ENCODE measurements at places on chromosomes 4 and X.

DNA sequence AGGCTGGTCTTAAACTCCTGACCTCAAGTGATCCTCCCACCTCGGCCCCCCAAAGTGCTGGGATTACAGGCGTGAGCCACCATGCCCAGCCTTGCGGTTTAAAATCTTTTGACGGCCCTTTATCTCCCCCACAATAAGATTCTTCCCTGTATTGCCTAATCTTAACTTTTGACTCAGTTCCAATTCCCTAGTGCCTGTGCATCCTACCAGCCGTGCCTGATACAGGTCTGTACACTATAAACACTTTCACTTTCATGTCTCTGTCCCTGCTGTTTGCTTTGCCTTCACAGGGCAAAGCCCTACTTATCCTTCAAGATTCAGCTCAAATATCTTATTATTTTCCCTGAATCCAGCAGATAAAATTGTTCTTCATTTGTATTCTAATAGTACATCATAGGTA is 74.6 kb downstream of the WDR44 start:
- DNase-seq: no peak

DNA sequence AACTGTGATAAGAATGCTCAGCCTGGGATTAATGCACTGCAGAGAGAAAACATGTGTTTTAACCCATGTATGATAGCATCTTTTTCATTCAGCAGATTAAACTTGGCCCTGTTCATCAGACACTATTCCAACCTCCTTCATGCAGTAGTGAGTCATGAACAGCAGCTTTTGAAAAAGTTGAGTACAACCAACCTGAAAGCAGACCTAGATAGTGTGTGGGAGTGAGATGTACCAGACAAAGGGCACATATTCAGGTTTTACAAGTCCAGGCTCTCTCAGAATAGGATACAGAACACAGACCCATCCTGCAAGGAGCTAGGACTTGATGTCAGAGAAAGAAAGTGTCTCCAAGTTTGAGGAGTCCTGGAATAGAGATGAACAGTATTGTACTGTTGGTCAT is 237.3 kb upstream of the STS start:
- DNase-seq: no peak

- no peak for DNase-seq
These were observed 57.3 kb upstream of the FGF16 start for GRCh38 chrX:77389891-77390290.

DNA sequence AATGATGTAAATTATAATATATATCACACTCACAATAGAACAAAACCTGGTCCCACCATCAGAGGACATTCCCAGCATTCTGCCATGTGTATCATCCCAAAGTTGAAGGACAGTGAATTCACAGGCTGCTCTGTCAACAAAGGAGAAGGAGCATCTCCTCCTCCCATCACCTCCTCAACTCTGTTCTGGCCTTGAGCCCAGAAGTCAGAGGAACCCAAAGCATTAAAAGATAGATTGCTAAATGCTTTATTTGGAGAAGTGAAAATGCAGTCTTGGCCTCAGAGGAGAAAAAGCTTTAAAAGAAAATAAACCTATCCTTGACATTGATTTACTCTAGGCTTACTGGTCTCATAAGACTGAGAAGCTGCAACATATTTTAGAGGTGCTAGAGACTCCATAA is 268.8 kb upstream of the RASGEF1B start:
- DNase-seq: no peak

GRCh38 chr4:11791797-11792196 is 363.1 kb upstream of the HS3ST1 start:
- no peak for DNase-seq

DNA sequence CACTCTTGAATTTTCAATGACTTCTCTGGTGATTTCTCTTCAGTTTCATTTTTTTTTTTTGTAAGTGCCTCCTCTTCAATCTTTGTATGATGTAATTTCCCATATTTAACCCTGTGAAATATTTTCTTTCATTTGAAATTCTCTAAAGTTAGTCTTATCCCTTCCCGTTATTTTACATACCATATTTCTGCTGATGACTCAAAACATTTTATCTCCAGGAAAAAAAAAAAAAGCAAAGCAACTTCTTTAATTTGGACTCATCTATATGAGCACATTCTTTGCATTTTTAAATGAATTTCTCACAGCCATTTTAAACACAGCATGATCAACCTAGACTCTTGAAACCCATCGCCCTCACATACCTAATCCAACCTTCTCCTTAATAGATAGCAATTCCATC is 1831.4 kb downstream of the ARAP2 start:
- DNase-seq: no peak

- DNase-seq: no peak
These were observed 484.2 kb upstream of the BOD1L1 start for GRCh38 chr4:14111730-14112181.

DNA sequence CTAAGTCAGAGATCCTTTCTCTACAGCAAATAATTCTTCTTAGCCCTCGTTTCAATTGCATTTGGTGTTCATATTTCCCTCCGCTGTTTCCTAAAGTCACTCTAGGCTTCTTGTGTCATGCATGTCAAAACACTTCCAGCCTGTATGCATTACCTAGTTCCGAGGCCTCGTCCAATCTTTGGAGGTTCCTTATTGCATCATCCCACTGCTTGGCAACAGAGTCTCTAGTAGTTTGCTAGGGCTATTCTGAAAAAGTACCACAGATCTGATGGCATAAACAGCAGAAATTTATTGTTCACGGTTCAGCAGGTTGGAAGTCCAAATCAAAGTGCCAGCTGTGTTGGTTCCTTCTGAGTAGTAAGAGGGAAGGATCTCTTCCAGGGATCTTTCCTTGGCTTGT is 5.9 kb downstream of the H2BW2 start:
- no peak for DNase-seq

DNA sequence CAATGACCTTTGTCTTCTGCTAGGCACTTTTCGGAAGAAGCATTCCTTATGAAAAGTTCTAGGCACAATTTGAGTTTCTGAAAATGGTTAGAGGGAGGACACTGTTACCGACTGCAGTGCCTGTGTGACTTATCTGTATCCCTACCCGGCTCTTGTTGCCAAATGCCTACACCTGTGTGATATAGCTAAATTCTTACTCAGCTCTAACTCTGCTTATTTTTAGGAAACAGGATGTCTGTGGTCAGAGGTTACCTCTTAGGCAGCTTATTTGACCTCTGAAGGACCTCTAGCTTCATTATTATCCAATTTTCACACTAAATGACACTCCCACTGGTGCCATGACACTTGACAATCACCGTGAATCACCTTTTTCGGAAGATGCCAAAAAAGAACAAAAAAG is 561.1 kb upstream of the SMIM31 start:
- DNase-seq: no peak

- no peak for DNase-seq
These were observed 243.8 kb downstream of the PPP3CA start for GRCh38 chr4:101103381-101104142.

- DNase-seq: no peak
These were observed 10.0 kb downstream of the SAT1 start for GRCh38 chrX:23792861-23793553.

DNA sequence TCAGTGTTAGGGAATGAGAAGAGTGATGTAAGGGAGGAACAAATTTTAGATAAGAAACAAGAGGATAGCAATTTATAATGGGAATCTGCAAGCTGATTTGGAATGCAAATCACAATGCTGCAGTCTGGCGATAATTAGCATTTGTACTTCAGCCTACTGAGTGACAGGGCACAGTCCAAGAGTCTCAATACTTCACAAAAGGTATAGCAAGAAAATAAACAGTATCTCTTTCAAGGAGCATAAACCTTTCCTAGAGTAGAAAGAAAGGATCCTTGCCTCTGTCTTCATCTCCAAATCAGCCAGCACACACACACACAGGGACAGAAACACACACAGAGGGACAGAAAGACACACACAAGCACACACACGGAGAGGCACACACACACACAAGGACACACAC is 1.1 kb upstream of the GPM6A start:
- no peak for DNase-seq

DNA sequence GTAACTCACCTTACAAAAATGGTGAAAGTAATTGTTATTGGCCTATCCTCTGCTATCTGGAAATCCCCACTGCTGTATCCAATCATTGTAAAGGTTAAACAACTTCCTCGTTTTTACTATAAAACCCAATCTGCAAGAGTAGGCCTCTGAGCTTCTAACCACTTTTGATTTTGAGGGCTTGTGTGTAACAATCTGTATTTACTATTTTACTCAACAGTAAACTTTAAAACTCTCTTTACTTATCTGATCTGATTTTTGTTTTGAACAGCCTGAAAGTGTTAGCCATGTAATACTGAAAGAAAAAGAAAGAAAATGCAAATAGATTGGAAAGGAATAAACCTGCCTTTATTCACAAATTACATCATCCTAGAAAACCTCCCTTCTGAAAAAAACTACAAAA is 63.1 kb downstream of the SLC10A7 start:
- no peak for DNase-seq

- no peak for DNase-seq
These were observed 5.3 kb downstream of the PLXNB3 start for GRCh38 chrX:153769158-153769864.

DNA sequence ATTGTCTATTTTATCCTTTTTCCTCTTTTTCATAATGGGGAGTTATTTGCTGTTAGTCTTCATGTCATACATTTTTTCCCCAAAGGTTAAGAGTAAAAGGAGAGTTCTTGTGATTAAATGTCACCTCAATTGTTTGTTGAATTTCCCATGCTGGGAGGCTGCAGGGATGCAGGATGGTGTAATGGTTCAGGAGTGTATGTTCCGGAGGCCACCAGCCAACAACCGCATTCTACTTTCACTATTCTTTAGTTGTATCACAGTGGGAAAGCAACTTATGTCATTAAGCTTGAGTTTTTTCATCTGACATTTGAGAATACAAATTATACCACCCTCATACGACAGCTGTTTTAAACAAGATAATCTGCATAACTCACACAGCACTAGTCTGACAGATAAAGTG is 15.4 kb downstream of the AFP start:
- no peak for DNase-seq

DNA sequence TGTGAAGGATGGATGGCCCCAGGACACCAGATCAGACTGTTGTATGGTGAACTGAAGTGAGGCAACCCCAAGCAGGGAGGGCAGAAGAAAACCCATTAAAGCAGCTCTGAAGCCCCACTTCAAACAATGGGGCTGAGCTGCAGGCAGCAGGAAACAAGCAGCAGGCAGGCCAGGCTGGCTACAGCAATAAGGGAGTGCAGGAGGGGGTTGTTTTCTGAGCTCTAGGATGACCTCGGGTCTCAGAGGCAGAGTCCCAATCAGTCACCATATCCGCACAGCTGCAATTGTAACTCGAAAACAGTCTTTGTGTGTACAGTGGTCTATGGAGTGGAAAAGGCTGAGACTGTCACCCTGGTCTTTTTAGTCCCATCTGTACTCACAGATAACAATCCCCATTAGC is 90.4 kb downstream of the COL4A6 start:
- no peak for DNase-seq

DNA sequence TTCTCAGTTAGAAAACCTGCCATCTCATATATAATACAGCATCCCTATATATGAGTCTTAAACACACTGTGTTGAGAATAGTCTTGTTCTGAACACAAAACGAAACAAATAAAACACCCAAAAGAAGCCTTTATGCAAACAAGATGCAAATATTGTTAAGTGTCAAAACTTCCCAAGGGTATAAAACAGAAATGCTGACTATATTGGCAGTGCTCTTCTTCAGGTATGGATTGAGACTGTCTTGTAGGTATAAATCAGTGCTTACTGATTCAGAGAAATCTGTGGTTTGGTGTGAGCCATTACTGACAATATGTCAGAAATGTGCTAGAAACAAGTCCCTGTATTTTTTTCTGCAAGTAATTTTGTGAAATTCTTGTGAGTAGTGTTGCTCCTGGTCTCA is 82.8 kb upstream of the CTSO start:
- DNase-seq: no peak

- DNase-seq: no peak
These were observed 10.8 kb upstream of the CRLF2 start for GRCh38 chrX:1223242-1223600.

DNA sequence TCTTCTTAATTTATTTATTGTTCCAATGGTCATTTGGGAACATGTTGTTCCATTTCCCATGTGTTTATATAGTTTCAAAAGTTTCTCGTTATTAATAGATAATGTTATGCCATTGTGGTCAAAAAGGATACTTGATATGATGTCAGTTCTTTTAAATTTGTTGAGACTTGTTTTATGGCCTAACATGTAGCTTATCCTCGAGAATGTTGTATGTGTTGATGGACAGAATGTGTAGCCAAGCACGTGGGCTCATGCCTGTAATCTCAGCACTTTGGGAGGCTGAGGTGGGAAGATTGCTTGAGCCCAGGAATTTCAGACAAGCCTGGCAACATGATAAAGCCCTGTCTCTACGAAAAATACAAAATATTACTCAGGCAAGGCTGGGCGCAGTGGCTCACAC is 168.5 kb upstream of the USP38 start:
- DNase-seq: no peak

GRCh38 chrX:137227151-137227550 is 193.4 kb upstream of the GPR101 start:
- no peak for DNase-seq

DNA sequence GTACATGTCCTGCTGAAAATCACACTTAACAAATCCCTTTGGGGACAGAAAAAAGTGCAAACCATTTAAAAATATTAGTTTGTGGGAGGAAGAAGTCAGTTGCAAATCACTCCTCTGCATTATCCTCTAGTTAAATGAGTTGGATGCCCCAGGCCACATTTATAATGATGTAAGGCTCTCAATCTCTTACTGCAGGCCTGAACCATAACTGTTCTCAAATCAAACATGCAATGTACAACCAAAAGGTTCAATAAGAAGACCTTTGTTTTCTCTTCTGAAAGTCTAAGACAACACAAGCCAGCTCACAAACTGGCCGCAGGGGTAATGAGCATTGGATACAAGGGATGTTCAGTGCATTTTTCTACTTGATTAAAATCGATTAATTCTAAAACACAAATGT is 39.7 kb downstream of the IGFBP7 start:
- no peak for DNase-seq

DNA sequence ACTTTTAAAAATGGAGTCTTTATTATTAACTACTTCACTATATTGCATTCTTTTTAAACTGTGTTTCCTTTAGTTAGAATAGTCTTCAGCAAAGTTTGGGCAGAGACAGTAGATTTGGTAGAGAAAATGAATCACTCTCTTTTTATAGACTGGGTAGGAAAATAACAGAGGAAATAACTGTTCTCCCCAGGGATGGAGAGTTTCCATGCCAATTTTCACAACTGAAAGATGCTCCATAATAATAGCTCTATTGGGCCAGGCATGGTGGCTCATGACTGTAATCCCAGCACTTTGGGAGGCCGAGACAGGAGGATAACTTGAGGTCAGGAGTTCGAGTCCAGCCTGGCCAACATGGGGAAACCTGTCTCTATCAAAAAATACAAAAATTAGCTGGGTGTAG is 13.1 kb downstream of the HSD17B13 start:
- DNase-seq: no peak

GRCh38 chr4:41949531-41949930 is 14.3 kb downstream of the TMEM33 start:
- no peak for DNase-seq

- no peak for DNase-seq
These were observed 8.8 kb downstream of the TAPT1 start for GRCh38 chr4:16217300-16218051.

GRCh38 chr4:105709081-105709450 is 482 bp downstream of the GSTCD start:
- DNase-seq: no peak

All from effector memory CD4-positive, alpha-beta T cell (primary cell).